NCI-H748 treated with DMSO at 0.1 percent for 48 hours (cell line): ENCODE measurements at places on chromosomes 7 and 10.
A peak's percentile ranks its signal among the peaks of the same experiment; 100 is the strongest.

- DNase-seq, result peak; percentile 64
These were observed 384.4 kb upstream of the AUTS2 start for GRCh38 chr7:69213878-69214277.

- DNase-seq, result peak; percentile 85
These were observed 35.4 kb downstream of the TRIL start for GRCh38 chr7:28922624-28923331.

DNA sequence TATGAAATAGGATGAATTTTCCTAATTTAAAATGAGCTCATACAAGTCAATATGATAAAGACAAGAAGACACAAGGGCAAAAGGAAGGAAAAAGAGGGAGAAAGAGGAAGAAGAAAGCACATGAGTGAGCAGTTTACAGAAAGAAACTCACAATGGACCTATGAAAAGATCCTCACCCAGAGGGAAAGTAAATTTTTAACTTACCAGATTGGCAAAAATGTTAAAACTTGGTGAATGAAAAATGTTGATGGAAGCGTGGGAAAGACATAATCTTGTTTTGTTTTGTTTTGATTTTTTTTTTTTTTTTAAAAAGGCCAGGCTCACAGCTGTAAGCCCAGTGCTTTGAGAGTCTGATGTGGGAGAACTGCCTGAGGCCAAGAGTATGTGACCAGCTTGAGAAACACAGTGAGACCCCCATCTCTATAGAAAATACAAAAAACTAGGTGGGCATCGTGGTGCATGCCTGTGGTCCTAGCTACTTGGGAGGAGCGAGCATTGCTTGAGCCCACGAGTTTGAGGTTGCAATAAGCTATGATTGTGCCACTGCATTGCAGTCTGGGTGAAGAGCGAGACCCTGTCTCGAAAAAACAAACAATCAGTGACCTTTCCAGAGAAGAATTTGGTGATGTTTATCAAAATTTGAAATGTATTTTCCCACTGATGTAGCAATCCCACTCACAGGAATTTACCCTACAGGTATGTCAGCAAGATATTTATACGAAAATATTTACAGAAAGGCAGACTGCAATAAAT lies 152.9 kb upstream of the ASAH2 start:
- DNase-seq, result no peak

DNA sequence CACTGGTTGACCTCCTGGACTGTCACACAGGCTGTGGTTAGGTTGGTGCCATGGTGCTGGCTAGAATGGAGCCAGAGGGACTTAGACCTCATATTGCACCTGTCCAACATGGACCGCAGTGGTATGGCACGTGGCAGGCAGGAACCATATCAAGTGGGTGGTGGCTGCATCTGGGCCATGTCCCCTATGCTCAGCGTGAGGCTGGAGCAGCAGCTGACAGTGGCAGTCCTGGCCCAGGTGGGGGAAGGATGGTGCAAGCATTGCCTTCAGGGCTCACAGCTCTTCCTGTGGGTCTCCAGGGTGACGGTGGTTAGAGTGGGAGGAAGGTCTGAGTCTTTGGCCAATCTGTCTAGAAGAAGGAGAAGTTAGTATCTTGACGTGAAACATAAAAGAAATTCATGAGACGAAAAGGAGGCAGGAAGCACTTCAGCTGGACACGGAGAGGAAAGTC lies 54.5 kb upstream of the PFKFB3 start:
- DNase-seq, result no peak

DNA sequence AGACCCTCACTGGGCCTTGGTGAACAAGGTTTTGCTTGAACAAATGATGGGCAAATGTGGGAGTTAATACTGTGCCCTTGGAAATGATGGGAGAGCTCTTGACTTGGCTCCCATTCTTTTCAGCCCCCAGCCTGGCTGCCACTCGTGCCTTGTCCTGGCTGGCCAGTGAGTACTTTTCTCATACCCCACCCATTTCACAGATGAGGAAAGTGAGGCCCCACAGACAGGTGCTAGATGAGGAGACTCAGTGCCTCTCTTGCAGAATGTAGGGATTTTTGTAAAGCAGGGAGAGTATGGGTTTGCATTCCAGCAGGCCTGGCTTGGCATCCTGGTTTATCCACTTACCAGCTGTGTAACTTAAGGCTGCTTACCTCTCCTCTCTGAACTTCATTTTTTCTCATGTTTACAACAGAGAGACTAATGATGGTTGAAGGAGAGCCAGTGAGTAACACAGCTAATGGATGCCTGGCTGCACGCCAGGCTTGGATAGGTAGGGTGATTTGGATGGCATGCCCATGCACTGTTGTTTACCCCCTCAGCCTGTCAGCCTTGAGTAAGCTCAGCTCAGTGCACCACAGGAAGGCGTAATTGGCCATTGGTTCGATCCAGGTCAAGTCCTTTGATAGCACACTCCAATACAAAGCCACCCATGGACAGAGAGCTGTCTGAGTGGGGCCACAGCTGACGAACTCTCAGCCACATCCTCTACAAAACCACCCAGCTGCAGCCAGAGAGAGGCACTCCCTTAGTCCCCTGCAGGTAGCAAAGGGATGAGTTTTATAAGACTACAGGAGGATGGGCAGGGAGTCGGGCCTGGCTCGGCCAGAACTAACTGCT lies 436.8 kb downstream of the RPS24 start:
- peak; percentile 58 for DNase-seq

DNA sequence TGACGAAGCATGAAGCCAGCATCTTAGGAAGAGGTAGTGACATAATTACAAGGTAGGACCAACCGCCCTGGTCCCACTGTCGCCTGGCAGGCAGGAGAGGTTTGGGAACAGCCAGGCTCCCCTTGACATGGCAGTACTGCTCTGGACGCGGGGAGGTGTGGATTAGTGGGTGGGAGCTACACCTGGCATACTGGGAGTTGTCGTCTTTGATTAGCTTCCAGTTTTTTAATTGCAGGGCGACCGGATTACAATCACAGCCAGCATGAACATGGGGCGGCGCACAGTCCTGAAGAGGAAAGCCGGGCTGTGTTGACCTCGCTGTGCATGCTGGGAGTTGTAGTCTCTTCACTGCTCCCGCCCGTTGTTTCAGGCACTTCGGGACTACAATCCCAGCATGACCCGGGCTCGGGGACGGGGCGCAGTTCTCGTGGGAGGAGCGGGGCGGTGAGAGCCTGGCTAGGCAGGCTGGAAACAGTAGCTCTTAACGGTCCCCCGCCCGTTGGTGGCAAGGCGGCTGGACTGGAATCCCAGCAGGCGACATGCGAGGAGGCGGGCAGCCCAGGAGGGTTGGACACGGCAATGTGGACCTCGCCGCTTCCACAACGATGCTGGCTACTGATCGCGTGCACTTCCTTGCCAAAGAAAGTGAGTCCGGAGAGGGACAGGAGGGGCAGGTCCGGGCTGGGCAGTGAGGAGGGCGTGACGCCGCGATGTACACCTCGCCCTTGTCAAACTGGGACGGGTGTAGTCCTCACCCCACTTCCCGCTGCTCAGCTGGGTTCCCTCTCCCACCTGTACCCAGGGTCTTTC lies 98.0 kb upstream of the ZNF722 start:
- DNase-seq, result peak; percentile 72

GRCh38 chr7:46746695-46747687 lies 825.9 kb upstream of the IGFBP3 start:
- no peak for DNase-seq

DNA sequence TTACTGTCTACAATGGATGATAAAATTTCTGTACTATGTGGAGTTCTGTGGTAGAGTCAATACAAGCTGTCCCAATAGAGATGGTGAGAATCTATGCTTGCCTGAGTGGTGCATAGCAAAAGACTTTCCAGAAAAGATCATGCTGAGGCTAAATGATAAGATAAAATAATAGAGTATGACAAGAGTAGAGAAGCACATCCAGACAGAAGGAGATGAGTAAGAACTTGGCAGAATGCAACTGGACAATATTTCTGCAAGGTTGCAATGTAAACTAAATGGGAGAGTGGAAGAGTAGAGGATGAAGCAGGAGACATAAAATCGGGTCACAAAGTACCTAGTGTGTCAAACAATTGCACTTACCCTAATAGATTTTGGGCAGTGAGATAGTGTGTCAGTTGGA lies 347.6 kb downstream of the MDFIC start:
- DNase-seq, result no peak

DNA sequence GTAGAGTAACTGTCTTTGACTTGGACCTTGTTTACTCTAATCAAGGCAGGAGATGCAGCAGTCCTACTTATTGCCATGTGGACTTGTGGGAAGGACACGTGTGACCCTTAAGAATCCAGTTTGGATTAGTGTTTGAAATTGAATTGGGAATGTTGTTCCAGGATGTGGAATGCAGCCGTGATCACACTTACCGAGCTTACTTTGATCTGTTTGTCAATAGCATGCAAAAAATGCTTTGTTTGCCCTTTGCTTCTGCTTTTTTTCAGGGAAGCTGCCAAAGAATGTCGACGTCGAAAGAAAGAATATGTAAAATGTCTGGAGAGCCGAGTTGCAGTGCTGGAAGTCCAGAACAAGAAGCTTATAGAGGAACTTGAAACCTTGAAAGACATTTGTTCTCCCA lies 84.7 kb downstream of the CREM start:
- DNase-seq, result no peak

DNA sequence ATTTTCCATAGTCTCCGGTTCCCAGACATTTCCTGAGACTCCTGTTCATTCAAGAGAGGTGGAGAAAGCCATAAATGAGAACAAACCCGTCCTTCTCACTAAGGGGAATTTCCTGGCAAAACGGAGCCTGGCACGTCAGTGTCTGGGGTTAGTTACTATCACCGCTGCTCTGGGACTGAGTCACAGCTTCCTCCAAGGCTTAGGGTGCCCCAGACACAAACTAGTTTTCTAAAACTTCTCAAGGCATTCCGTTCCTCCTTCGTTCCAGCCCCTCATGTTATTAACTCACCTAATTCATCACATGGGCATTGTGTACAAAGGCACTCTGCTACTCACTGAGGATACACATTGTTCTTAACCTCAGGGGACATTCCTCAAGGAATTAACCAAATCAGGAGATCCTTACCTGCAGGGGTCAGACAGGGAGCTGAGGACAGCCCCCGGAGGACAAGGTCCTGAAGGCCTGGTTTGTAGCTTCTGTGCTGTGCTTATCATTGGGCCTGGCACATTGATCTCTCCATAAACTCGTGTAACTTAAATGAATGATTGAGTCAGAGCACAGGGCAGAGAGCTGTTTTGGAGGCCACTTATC lies 103.0 kb upstream of the KLF6 start:
- no peak for DNase-seq

GRCh38 chr10:42809676-42810075 lies 27.1 kb downstream of the BMS1 start:
- DNase-seq, result no peak

- DNase-seq, result no peak
These were observed 555.0 kb downstream of the TNS3 start for GRCh38 chr7:47026780-47027361.

DNA sequence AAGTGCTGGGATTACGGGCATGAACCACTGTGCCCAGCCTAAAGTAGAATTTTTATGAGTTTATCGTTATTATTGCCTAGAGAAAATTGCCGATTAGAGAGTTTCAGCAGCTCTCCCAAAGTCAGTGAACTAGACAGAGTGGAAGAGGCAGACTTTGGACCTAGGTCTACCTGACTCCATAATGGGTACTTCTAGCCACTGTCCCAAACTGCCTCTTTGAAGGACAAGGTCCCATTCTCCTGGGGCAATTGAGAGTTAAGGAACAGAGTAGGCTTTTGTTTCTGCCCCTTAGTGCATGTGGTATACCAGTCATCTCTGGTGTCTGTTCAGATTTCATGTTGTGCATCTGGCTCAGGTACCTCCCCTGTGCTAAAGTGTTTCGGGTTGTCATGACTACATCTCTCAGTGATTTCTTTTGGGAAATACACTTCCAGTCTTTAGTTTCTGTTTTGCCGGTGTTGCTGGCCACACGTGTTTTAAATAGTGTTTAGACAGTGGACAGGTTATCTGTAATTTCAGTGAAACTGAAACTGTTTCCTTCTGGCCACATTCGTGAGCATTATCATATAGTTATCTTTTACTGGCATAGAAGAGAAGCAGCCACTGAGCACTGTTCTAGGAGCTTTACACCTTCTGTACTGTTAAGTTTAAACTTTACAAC lies 4.7 kb downstream of the TMEM236 start:
- DNase-seq, result no peak

GRCh38 chr10:32540691-32541470 lies 94.9 kb downstream of the CCDC7 start:
- no peak for DNase-seq

DNA sequence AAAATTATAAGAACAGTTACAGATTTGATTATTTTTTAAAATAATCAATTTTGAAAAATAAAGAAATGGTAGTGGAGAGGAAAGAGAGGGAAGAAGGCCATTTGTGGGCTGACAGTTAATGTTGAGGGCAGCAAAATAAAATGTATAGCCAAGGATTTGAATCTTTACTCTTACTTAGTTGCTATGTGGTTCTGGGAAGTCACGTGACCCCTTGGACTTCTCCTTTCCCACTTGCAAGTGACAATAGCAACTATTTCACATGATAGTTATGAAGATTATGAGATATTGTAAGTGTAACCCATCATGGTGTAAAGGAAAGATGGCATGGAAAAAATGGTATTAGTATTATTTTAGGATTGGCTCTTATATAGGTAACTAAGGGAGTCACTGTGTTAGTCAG lies 567.3 kb upstream of the GHITM start:
- DNase-seq, result no peak
